CD8-positive, alpha-beta memory T cell (primary cell): ENCODE measurements at places on chromosomes 4 and X. TPM values are rescaled to one million over a fixed set of nuclear protein-coding genes. Genes with fewer than 3 reads are reported as not detected.

GRCh38 chr4:124018383-124019317 is 622.1 kb downstream of the SPRY1 start:
- no peak for DNase-seq

- no peak for DNase-seq
Observed at GRCh38 chrX:39815631-39816030, 282.1 kb downstream of the BCOR start.

CACNA1F gene
- total RNA-seq: 0.61 TPM

DNA sequence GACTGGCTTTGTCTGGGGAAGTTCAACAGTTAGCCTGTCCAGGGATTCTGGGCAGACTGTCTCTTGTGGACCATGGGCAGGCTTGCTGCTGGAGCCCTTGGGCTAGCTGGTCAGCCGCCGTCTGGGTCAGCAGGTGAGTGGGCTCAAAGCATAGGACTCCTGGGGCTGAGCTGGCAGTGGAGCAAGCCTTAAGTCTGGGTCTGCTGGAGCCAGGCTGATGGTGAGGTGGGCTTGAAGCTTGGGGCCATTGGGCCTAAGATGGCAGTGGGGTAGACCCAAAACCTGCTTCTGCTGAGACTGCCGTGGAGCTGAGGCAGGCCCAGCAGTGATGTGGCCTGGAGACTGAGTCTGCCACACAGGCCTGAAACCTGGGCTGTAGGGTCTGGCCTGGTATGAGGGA is 645.1 kb downstream of the RAPGEF2 start:
- DNase-seq: no peak

GRCh38 chr4:21726255-21726815 is 222.2 kb downstream of the KCNIP4 start:
- no peak for DNase-seq

DNA sequence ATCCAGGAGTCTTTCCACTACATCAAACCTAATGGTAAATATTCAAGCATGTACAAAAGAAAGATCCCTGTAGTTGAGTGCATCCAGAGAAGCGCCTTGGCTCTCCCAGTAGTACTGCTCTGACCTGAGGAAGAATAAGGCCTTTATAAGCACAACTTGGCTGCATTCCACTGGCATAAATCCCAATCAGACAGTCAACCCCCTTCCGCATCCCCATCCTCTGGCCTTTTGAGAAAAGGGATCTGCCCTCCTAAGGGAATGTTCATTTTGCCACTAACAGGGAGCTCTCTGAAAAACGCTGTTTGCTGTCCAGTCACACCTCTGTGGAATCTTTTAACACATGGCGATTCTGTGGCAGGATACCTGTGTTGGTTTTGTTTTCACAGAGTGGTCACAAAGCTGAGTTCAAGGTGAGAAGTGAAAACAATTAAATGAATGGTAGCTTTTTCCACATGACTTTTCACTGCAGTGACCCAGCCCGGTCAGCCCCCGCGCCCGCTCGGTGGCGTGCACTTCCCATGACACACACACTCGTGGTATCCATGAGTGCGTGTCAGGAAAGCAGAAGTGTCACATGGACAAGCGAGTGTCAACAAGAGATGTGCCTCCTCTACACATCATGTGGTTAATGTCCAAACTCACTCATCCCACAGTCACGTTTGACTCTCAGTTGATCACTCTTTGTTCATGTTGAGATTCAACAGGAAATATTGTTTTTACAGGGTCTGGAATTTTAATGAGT is 112.2 kb upstream of the ENPP6 start:
- DNase-seq: no peak

DNA sequence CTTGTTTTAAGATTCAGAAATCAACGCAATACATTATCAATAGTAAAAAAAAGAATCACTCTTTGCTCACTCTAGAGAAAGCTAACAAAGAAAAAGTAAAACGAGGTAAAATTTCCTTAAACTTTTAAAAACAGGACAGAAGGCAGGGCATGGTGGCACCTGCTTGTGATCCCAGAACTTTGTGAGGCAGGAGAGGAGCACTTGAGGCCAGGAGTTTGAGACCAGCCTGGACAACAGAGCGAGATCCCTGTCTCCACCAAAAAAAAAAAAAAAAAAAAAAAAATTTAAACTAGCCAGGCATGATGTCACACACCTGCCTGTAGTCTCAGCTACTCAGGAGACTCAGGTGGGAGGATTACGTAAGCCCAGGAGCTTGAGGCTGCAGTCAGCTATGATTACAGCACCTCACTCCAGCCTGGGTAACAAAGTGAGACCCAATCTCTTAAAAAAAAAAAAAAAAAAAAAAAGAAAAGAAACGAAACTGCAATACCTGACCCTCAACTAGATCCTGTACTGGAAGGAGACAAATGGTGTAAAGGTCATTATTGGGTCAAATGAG is 3.5 kb downstream of the CCNI start:
- DNase-seq: peak; percentile 47
